ENCODE measurements at places on chromosomes 13 and 19. TPM values are rescaled to one million over a fixed set of nuclear protein-coding genes. Genes with fewer than 3 reads are reported as not detected.

DNA sequence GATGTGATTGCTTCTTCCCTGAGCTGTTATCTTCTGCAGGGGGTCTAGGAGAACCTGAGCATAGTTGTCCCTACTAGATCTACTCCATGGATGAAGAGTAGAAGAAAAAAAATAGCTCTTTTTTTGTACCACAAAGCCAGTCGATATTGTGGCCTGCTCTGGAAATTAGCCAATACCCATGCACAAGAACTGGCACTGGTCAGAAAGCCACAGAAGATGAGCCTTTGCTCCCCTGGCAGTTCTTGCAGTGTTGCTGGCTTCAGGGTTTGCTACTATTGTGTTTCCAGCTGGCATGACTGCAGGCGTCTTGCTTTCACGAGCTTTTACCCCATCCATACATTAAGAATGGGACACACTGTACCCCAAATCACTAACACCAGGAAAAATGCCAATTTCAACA lies 547.7 kb upstream of the KLF12 start:
- DNase-seq, result no peak

- no peak for DNase-seq
Observed at GRCh38 chr19:10335352-10335985, 2.1 kb upstream of the RAVER1 start.

VSTM2B gene
- polyA plus RNA-seq, result 0.79 TPM

ILF3 gene
- polyA plus RNA-seq, result 274 TPM

- no peak for DNase-seq
Observed at GRCh38 chr19:31145007-31145406, 204.2 kb downstream of the TSHZ3 start.

ZNF470 gene
- polyA plus RNA-seq, result 10.2 TPM
